Activated naive CD4-positive, alpha-beta T cell treated with Interleukin-2 at 50 U/mL for 16 hours (primary cell): ENCODE measurements at places on chromosomes 6 and 20.

GRCh38 chr6:44704240-44705150, 317.0 kb downstream of the CDC5L start:
- peak; percentile 71 for DNase-seq

GRCh38 chr6:125114248-125114858, 39.2 kb upstream of the TPD52L1 start:
- peak; percentile 43 for DNase-seq

DNA sequence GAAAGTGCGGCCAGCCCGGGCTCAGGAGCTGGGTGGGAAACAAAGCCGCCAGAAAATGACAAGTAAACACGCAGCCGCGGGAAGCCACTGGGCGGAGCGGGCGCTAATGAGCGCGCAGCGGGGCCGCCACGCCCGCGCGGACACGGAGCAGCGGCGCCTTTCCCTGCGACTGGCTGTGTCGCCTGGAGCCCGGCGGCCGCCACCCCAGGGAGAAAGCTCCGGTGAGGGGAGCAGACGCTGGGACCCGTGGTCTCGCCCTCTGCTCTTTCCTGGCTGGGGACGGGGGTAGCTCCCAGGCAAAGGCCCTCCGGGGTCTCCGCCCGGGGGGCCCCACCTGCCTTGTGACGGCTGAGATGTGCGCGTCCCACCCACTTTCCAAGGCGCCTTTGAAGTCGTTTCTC, 54.9 kb downstream of the PRR18 start:
- DNase-seq = peak; percentile 54

GRCh38 chr6:152404086-152404857, 232.9 kb downstream of the SYNE1 start:
- DNase-seq = no peak

- no peak for DNase-seq
These were observed 73.8 kb upstream of the CD2AP start for GRCh38 chr6:47403801-47404200.

DNA sequence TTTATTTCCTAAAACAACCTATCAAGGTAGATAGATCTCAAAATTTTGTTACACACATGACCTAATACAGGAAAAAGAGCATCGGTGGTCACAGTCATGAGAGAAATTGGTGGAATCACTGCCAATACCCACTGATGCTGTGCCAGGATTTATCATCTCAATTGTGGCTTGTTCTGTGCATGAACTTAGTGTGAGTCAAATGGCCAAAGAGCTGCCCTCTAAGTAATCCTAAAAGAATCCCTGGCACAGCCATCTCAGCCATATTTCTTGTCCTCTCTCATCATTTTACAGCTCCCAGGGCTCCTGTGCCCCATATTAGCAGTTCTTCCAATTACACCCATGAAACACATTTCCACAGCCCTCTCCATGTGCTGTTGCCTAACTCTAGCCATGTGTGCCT, 6.1 kb downstream of the GSTA5 start:
- no peak for DNase-seq
